H9 (cell line): ENCODE measurements at places on chromosomes 1 and 21.

GRCh38 chr21:35333831-35334618 is 284.9 kb upstream of the RUNX1 start:
- no peak for DNase-seq

DNA sequence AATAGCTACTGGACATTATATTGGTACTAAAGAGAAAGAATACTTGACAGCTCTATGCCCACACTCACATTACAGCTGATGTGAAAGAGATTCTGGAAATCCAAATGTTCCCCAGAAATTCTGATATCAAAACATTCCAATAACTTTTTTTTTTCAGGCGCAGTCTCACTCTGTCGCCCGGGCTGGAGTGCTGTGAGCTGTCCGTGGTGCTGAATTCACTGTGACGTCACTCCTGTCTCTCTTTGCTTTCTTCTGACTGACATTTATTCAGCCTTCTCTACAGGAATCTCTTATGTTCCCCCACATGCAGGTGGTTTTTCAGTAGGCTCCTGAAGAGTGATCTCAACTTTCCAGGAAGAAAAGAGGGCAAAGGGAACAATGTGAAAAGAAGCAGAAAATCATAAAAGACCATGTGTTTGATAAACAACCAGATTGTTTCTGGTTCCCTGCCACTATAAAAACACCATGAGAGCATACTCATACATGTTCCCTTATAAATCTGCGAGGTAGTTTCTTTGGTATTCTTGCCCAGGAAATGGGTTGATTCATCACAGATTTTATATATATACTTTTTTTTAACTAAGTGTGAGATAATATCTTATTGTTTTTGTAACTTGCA is 6.2 kb downstream of the S100A7A start:
- peak; percentile 62 for DNase-seq

GRCh38 chr1:10620776-10621175 is 146.0 kb downstream of the PEX14 start:
- peak; percentile 14 for DNase-seq

GRCh38 chr1:187960125-187960638 is 1131.4 kb downstream of the PLA2G4A start:
- no peak for DNase-seq

GRCh38 chr1:183339556-183340167 is 78.5 kb downstream of the NMNAT2 start:
- no peak for DNase-seq

- no peak for DNase-seq
Observed at GRCh38 chr21:35256468-35256988, 207.4 kb upstream of the RUNX1 start.
